Effector CD8-positive, alpha-beta T cell (primary cell): ENCODE measurements at places on chromosomes 11 and 22.
A peak's percentile ranks its signal among the peaks of the same experiment; 100 is the strongest.

- no peak for DNase-seq
Observed at GRCh38 chr11:35624781-35625180, 6.5 kb downstream of the FJX1 start.

DNA sequence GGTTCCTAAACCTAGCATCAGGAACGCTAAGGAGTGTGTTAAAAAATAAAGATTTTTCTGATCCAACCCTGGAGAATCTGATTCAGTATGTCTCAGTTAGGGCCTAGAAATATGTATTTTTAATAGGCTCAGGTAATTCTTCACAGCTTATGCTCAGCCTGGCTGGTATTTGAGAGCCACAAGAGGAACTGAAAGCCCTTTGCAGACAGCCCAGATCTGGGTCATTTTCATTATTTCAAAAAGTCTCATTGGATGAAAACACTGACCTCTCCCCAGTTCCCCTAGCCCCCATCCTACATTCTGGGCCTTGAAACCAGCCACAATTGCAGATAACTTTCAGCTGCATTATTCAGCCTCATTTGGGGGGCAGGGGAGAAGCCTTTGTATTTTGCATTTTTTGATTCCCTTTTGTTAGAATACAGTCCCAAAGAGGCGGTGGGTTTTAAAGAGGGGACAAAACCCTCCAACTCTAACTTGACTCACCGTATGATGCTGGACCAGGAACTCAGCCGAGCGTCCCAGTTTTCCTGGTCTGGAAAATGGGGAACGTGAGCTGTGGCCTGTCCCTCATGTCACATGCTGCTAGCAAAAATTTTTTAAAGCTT lies 66.0 kb upstream of the LARGE1 start:
- DNase-seq: no peak

DNA sequence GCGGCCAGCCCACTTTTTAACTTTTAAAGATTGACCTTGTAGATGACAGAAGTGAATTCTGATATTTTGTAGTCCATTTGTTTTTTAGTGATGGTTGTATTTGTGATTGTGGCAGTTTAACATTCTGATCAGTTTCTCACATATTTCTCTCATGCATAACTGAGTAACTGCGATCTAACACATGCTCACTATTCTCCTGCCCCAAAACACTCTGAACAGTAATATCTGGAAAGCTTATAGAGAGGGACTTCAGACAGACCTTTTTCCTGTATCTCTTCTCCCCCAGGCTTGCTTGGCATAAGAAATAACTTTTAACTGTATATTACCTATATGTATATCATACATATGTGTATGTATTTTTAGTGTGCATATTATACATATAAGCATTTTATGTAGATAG lies 37.3 kb upstream of the MYO18B start:
- no peak for DNase-seq

DNA sequence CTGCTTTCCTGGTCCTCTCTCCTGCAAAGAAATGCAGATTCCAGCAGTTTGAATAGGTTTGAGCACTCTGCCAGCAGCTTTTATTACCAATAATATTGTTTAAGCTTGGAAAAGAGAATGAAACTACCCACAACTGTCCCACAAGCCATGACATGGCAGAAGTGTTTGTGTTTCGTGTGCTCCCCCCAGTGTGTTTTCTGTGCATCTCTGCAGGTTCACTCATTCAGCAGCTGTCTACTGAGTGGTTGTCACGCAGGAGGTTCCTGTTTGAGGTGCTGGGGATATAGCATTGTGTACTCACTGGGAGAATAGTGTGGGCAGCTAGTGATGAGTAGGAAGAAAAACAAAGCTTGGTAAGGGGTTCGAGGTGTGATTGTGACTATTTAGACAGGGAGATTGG lies 55.3 kb upstream of the SUSD2 start:
- no peak for DNase-seq

GRCh38 chr11:35610631-35611030 lies 7.6 kb upstream of the FJX1 start:
- DNase-seq: no peak

GRCh38 chr11:59900366-59901126 lies 22.0 kb downstream of the OOSP3 start:
- no peak for DNase-seq

GRCh38 chr22:35883031-35883620 lies 145.5 kb downstream of the RBFOX2 start:
- no peak for DNase-seq

GRCh38 chr11:132674151-132674550 lies 858.1 kb downstream of the OPCML start:
- DNase-seq: no peak

- no peak for DNase-seq
Observed at GRCh38 chr11:23991165-23991539, 505.7 kb upstream of the LUZP2 start.

DNA sequence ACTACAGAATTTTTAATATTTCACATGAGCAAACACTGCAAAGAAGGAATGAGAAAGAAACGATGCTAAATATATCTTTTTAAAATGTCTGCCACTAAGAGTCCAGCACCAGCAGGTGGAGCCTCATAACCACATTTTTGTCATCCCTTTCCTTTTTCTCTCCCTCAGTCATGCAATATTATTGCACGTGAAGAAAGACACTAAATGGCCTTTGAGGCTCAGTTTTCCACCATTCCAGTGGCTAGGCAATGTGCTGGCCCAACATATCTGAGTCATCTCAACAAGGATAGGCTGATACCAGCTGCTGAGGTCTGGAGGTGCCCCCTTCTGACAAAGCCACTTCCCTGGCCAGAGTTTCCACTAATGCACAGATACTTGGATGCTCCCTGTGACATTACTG lies 1.8 kb downstream of the ALKBH8 start:
- no peak for DNase-seq

DNA sequence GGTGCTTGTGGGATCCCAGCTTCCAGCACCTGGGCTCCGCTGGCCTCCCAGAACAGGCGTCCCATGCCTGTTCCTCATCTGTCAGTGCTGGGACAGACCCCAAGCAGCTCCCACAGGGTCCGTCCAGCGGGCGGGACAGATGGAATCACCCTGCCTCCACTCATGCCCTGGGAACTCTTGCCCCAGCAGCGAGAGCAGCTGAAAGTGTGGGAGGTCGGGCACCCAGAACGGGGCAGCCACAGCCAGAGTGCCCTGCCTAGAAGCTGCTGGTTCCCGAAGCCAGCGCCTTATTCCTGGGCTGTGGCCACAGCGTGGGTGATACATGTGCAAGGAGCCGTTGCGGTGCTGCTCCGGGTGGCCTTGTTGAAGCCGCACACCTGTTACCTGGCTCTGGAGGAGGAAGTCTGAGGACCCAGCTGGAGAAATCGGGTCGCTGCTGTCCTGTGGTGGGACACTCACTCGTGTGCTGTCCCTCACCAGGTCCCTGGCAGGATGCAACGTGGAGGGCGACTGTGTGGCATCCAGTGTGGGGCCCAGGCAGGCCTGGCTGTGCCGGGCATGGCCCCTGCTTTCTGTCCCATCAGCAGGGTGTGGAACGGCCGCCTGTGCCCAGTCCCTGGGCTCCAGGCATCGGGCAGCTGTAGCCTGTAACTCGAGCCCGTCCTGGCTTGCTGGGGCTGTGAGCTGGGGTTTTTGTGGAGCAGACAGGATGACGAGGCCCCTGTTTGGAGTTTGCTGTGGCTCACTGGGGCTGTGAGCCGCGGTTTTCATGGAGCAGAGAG lies 16.2 kb downstream of the GRAMD4 start:
- no peak for DNase-seq

- no peak for DNase-seq
Observed at GRCh38 chr11:114889594-114890011, 211.3 kb downstream of the NXPE2 start.

GRCh38 chr11:71335371-71335770 lies 83.0 kb upstream of the SHANK2 start:
- DNase-seq: no peak

- DNase-seq: no peak
Observed at GRCh38 chr22:37563153-37564081, 3.1 kb downstream of the CDC42EP1 start.

- DNase-seq: no peak
Observed at GRCh38 chr11:38839071-38839470, 2241.0 kb upstream of the RAG2 start.

GRCh38 chr11:2311353-2312133 lies 9.7 kb downstream of the TSPAN32 start:
- no peak for DNase-seq

- DNase-seq: no peak
Observed at GRCh38 chr11:116234989-116235568, 537.7 kb downstream of the BUD13 start.

DNA sequence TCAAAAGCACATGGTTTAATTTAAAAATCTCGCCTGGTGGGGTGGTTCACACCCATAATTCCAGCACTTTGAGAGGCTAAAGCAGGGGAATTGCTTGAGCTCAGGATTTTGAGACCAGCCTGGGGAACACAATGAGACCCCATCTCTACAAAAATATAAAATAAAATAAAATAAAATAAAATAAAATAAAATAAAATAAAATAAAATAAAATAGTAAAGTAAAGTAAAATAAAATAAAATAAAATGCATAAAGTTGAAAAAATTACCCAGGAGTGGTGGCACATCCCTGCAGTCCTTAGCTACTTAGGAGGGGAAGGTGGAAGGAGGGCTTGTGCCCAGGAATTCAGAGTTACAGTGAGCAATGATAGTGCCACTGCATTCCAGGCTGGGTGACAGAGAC lies 88.7 kb upstream of the MS4A8 start:
- no peak for DNase-seq

DNA sequence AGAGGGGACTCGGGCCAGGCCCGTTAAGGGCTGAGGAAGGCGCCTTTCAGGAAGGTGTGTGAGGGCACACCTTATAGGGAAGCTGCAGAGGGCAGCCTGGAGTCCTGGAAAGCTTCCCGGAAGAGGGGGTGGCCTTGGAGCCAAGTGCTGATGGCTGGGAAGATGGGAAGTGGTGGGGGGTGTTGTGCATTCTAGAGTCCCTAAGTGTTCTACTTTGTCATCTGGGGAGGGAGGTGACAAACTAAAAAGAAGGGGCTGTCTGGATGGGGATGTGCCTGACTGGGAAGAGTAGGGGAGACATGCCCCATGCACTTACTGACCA lies 6.8 kb downstream of the ZDHHC8 start:
- DNase-seq: no peak

GRCh38 chr22:37198258-37199102 lies 10.4 kb upstream of the C1QTNF6 start:
- DNase-seq: peak; percentile 84

GRCh38 chr22:31075961-31076360 lies 5.2 kb upstream of the SMTN start:
- no peak for DNase-seq

- DNase-seq: no peak
Observed at GRCh38 chr22:50268655-50269113, 1.5 kb downstream of the MAPK11 start.

GRCh38 chr11:3796346-3796745 lies 1.0 kb downstream of the NUP98 start:
- no peak for DNase-seq
